ENCODE measurements at places on chromosomes 13 and 19.

DNA sequence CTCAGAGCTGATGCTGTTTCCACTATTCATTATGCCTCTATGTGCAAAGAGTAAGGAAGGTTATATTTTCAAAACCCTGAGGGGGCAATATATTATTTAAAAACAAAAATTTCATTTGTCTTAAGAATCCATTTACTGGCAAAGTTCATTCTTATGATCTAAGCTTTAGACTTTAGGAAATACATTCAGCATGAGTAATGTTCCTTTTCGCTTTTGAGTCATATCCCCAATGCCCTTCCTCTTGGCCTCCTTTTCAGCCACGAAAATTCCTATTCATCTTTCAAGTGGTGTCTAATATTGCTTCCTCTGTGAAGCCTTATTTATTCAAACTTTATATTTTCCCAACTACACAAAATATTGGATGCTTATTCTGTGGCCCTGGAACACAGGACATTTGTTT is 1317.0 kb downstream of the PCDH9 start:
- DNase-seq, result no peak

DNA sequence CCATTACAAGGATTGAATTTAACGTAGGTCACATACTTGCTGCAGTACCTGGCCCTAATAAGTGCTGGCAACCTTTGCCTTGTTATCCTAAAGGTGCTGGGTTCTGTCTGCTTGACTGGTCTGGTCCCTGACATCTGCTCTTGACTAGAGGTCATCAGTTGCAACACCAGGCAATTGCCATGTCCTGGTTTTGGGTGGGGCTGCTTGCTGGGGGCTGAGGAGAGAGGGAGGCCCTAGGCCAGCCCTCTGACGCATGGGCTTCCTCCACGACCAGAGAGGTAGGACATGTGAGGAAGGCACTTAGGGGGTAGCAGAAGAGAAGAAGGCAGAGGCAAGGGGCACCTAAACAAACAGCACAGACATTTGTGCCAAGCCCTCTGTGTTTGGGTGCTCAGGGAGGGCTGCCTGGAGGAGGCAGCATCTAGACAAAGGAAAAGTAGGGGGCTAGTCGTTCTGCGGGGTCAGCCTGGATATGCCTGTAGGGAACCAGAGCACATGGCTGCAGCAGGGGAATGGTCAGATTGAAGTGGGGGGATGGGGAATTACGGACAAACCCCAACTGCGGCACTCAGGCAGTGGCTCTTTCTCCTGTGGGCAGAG is 21.7 kb downstream of the VSTM2B start:
- DNase-seq, result no peak

DNA sequence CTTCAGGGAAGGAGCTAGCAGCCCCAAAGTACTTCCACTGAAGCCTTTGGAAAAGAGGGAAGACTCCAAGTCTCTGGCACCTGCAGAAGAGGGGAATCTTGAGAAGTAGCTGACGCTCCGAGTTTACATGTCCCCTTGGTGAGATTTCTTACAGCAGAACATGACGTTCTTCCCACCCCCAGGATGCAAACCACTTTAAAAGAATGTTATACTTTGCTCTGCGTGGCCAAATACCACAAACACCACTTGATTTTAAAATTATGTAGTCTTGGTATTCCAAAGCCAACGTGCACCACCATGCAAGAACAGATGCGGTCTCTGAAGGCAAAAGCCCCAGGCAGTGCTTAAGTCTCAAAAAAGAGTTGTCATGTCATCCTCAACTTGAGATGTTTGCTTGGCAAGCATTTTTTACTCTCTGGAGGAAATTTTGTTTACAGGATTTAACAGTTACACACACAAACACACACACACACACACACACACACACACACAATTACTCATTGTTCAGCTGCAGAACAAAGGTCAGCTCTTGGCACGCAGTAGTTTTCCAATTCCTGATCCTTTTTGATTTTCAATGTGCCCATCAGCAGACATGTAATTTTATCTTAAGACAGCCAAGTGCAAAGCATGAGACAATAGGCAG is 106.1 kb downstream of the RGCC start:
- DNase-seq, result no peak

GRCh38 chr13:107216046-107216755 is 648.3 kb upstream of the ARGLU1 start:
- no peak for DNase-seq

DNA sequence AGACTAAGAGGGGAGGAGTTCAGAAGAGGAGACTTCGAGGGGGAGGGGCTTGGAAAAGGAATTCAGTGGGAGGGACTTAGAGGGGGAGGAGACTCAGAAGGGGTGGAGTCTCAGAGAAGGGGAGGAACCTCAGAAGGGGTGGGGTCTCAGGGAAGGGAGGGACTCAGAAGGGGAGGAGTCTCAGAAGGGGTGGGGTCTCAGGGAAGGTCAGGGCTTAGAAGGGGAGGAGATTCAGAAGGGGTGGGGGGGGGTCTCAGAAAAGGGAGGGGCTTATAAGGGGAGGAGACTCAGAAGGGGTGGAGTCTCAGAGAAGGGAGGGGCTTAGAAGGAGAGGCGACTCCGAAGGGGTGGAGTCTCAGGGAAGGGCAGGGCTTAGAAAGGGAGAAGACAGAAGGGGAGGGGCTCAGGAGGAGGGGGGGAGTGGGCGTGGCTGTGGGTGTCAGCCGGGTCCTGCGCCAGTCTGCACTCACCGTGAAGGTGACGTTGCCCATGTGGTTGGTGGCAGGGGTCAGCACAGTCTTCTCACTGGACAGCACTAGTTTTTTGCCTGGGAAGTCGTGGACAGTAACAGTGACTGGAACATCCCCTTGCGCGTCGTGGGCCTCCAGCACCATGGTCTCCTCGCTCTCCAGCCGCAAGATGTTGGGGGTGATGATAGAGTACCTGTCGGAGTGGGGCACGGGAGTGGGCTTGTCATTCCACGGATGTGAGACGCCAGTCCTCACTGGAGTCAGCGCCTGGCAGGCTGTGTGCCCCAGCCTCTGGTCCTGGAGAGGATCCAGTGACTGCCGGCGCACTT is 1.5 kb downstream of the C3 start:
- DNase-seq, result no peak

DNA sequence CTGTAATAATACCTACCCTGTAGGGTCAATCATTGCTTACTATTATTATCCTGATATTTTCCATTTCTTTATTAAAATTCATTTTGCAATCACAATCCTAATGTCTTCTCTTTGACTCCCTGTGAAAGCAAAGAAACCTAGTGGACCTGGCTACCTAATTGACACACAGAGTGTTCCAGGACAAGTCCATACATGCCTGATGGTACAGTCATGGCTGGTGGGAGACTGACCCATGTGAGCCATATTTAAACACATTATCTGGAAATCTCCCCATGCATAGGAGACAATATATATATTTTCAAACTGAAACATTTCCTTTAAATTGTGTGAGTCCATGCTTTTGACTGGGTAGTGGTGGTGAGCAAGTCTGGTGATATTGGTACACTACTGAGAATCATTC is 230.6 kb upstream of the DACH1 start:
- DNase-seq, result no peak

GRCh38 chr13:52394586-52394985 is 11.4 kb downstream of the THSD1 start:
- DNase-seq, result no peak

DNA sequence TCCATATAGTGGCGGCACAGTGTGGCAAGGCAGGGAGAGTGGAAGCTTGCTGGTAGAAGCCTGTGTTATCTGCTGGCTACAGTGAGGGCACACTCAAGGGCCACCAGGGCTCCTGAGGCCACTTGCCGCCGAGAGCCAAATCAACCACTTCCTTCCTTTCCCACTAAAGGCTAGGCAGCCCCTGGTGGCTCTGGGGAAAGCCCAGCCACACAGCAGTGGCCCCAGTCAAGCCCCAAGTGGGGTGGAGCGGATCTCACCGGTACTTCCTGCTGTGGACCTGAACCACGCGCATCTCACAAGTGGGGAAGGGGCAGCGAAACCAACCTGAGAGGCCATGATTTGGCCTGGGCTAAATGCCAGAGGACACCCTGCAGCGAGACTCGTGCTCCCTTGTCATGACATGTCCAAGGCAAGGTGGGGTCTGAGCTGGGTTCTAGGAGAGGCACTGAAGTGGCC is 21.9 kb upstream of the SLC35E1 start:
- no peak for DNase-seq

DNA sequence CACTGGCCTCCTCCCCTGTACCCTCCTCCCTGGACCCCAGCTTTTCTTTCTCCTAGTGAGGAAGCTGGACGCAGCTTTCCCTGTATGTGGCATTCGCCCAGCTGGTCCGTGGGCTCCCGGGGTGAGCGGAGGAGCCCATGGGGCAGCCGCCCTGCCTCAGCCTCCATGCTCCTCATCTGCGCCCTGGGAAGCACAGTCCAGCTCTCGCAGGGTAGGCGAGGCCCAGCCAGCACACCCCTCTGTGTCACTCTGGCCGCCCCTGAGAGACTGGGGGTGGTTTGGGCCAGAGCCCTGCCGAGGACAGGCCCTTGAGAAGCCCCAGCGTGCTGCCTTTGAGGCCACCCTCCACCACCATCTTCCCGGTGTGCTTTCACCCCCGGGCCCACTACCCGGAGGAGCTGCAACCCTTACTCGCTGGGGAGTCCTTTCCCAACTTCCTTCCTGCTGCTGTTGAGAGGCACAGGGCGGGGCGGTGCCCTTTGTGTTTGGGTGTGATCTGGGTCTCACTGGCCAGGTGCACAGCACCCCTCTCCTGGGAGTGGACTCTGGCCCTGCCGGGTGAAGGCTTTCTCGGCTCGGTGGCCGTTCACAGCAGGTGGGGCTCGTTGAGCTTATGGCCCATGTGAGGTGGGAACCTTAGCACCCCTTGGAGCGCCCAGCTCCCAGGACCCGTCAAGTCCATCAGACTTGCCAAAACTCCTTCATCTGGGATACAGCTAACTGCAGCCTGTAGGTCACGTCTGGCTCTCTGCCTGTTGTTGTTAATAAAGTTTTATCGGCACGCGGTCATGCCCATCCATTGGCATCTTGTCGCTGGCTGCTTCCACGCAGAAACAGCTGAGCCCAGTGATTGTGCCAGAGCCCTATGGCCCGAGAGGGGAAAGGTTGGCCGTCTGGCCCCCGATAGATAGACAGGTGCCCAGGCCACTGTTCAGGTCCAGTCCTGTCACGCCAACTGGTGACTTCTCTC is 3.2 kb downstream of the NCLN start:
- DNase-seq, result no peak

DNA sequence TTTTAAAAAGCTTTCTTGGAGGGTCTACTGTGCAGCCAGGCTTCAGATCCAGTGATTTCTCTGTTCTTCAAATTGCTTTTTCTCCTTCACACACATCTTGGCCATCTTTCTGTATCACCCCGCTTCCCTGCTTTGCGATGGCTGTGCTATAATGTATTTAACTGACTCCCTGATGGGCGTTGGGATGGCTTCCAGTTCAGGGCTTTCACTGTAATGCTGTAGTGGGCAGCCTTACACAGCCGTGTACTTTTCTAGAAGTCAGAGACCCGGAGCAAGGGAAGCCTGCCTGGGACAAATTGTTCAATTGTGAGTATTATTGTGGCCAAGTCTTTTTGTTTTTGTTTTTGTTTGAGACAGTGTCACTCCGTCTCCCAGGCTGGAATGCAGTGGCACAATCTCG is 19.4 kb upstream of the PAK4 start:
- DNase-seq, result no peak
